ENCODE measurements at places on chromosomes 3 and 15. TPM values are rescaled to one million over a fixed set of nuclear protein-coding genes. Genes with fewer than 3 reads are reported as not detected.

The AP3B2 gene
- polyA plus RNA-seq, result 0.15 TPM

The RHOV gene
- polyA plus RNA-seq, result 0.06 TPM

The CELF6 gene
- polyA plus RNA-seq, result 8.1 TPM

The PPP2R3A gene
- 0.26 TPM for polyA plus RNA-seq

The PLIN1 gene
- polyA plus RNA-seq, result 1.0 TPM

The THUMPD3 gene
- polyA plus RNA-seq, result 18.9 TPM

DNA sequence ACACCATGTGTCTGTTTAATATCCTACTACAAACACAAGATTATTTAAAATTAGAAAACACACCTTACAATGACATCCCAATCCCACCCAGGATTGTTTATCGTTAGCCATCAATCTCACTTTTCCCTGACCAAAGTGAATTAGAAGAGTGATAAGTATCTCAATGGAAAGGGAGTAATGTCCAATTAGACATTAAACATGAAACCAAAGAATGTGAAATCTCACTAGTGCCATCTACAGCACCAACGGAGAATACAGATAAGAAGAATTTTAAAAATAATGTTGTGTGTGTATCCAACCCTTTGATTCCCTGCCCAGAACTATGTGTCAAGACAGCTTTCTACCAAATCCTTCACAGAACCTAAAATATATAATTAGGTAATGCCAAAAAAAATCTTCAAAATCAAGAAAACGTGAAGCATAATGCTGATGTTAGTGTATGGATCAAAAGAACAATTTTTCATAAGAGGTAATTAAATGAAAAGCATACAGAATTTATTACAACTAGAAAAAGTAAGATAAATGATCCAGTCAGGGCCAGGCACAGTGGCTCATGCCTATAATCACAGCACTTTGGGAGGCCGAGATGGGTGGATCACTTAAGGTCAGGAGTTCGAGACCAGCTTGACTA lies 64.2 kb downstream of the SCAPER start:
- H3K36me3 ChIP-seq, result peaks cover 13% of the 10 kb centered on the region
- H3K4me3 ChIP-seq, result no peak overlapping the region
- H3K4me1 ChIP-seq, result peaks cover 13% of the 10 kb centered on the region
- no peak for DNase-seq
- no peaks in the 10 kb centered on the region for H3K27me3 ChIP-seq

DNA sequence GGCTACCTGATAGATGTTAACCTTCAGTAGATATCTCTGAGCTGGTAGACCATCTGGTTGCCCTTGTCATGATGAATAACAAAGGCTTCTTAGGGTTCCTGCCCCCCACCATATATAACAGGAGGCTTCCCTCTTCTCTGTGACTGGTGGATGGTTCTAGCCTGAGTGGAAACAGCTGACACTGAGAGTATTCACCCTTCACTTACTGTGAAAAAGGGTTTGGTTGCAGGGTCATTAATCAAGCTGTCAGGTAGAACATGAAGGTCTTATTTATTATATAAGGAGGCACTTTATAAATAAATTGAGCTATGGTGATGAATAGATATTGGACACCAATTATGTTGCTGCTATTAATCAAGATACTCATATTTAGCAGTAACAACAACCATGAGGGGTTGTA lies 58.6 kb downstream of the CACNA2D3 start:
- H3K4me1 ChIP-seq, result peaks cover 5% of the 10 kb centered on the region
- no peak overlapping the region for H3K27ac ChIP-seq
- no peak overlapping the region for H3K4me3 ChIP-seq
- no peaks in the 10 kb centered on the region for H3K36me3 ChIP-seq
- no peak for DNase-seq
- H3K27me3 ChIP-seq, result no peaks in the 10 kb centered on the region

DNA sequence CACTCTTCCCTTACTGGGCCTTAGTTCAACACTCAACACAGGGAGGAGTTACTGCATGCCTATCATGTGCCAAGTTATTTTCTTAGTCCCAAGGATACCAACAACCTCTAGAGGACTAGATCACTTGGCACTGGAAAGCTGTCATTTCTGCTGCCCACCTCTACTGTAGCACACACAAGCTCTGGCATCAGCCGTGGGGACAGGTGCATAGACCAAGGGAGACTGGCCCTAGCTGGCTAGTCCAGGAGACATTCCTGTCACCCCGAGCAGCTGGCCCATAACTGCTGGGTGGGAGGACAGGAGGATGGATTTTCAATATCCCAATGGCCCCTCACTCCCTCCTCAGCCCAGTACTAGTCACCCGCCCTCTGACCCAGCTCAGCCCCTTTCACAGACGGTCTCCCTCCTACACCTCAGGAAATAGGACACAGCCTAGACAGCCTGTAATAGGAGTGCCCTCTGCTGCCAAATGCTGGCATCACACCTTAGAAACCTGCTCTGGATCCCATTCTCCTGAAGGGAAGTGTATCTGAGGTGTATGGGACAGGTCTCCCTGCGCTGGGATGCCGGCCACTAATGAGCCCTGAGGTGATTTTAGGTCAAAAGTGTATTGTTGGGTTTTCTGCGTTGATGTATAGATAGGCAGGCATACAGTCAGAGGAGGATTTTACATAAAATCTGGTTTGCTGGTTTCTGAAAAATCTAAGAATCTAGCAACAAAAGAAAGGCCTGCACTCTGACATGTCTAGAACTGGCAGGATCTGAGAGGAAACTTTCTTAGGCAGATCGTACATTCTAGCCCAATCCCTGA lies 3.4 kb upstream of the DZIP1L start:
- H3K4me1 ChIP-seq, result peaks cover 17% of the 10 kb centered on the region
- no peaks in the 10 kb centered on the region for H3K36me3 ChIP-seq
- no peak overlapping the region for H3K4me3 ChIP-seq
- no peak overlapping the region for H3K27ac ChIP-seq
- peaks cover 19% of the 10 kb centered on the region for H3K27me3 ChIP-seq

GRCh38 chr3:37491776-37492175 lies 317.4 kb upstream of the LRRFIP2 start:
- peak overlapping the region; percentile 72 for H3K27ac ChIP-seq

Measured in spleen (tissue), 13 donors.